ENCODE measurements at places on chromosomes 3 and 15.
A peak's percentile ranks its signal among the peaks of the same experiment; 100 is the strongest.

DNA sequence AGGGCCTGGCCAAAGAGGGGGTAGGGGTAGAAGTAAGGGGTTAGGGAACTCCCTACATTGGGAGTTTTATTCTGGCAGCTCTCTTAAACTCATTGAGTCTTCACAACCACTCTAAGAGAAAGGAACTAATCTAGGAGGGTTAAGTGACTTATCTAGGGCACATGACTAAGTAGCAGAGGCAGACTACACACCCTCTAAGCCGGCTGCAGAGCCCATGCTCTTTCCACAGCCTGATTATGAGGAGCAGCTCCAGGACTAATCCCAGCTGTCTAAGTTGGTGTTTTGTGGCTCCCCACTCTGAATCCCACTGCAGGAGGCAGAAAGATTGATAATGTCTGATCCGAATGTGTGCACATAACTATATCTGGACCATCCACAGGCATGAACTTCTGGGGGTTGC is 374.6 kb downstream of the EPHB1 start:
- no peak for DNase-seq

- DNase-seq = no peak
These were observed 8.8 kb downstream of the TBC1D23 start for GRCh38 chr3:100269410-100270214.

GRCh38 chr3:30112902-30113484 is 493.4 kb upstream of the TGFBR2 start:
- no peak for DNase-seq

- no peak for DNase-seq
These were observed 129.7 kb upstream of the WNT5A start for GRCh38 chr3:55616803-55617202.

DNA sequence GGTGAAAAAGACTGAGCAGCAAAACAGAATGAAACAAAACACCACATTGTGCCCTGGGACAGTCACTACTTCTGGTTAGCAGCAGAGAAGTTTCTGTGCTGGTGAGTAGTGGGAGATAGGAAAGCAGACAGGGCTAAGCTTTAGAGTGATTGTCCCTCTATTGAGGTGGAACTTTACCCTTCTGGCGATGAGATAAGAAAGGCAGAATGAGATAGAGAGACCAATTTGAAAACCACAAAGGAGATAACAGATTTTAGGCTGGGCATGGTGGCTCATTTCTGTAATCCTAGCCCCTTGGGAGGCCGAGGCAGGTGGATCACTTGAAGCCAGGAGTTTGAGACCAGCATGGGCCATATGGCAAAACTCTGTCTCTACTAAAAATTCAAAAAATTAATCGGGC is 208.5 kb downstream of the TBL1XR1 start:
- DNase-seq = no peak

DNA sequence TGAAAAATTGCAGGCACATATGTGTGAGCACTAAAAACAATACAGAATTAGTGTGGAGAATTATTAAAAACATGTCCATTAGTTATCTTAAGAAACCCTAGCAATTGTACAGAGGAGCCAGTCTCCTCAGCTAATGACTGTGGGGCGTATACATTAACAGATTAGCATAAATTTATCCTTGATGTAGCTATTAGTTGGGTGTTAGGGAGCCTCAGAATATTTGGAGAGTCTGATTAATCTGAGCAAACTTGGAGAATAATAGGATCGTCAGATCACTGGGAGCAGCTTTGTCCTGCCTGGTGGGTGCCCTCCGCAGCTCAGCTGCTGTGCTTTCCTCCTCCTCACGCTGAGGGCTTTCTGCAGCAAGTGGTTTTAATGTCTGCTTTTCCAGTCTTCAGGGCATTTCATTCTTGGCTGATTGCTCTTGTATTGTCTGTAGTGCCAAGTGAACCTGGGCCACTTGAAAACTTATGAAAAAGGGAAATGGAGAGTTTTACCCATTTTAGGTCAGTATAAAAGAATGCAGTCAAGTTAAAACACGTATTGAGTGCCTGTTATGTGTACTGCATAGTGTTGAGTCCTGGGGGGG is 417.4 kb upstream of the SEMA6D start:
- no peak for DNase-seq

DNA sequence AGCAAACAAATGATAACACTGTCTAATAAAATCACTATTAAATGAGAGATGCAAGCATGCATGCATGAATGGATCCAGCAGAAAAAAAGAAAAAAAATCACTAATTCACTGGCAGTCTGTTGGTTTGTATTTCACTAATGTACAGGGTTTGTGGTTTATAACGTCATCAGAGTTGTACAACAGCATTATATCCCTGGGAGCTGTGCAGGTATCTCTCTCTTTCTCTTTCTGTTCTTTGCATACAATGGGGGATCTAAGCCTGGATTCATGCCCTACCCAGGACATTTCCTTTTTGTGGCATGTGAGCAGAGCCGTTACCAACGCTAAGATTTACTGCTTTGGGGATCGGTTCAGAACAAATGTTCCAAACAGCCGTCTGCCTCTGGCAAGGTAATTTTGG is 229.5 kb downstream of the SOX2 start:
- DNase-seq = no peak

DNA sequence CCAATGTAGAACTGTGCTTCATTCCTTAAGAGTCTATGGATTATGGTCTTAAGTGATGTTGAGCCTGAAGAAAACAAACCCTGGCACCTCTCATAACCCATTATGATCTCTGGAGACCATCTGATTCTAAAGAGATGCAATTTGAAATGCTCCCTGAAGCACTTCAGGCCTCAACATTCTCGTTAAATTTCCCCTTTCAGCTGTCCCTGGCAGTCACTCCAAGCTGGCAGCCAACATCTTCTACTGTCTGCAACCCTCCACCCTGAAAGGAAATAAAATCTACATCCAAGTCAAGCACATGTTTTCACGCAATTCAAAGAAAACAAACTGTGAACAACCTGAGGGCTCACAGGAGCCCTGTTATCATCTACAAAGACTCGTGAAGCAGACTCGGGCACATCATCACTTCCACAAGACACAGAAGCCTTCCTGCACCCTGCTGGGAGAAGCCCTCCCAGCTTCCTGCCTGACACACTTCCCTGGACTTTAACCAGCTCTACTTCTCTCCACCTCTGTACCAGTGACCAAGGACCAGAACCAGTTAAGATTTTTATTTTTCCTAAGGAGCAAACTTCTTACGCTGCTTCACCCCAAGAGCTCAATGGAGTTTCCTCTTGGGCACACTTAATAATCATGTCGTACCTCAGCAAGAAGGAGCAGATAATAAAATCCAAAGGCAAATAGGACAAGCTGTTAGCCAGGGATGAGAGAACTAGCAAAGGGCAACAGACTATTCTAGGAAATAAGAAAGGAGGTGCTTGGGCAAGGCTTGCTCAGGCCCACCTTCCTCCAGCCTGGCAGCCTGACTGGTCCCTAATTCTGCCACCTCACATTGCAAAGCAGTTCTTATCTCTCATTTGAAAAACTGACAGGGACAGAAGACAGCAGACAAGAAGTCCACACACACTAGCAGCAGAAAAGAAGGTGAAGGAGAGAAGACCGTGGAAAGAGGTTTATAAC is 67.1 kb downstream of the MAGI1 start:
- no peak for DNase-seq

- no peak for DNase-seq
These were observed 1679.4 kb downstream of the OTOL1 start for GRCh38 chr3:163175970-163176369.

DNA sequence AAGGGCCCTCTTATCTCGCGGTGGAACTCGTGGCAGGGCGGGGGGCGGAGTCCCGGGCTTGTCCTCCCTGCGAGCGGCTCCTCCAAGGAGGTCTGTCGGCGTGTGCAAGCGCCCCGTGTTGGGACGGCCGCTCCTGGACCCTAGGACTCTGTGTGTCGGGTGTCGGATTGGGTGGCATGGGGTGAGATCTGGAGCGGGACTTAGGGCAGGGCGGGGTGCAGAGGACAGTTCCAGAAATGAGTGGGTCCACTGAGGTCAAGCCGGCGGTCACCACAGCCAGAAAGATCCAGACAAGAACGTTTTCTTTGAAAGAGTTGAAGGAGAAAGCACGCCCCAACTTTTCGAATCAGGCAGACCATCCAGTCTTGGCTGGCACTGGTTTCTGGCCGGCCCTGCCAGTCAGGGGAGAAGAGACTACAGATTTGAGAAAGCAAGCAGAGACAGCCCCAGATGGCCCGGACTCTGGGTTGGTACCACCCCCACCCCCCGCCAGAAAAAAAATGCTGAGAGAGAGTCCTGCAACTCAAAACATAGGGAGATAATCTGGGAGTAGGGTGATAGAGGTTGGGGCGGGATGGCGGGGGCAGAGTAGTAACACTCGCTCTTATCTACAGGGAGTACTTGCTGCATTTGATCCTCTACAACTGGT is 784 bp upstream of the CISH start:
- peak; percentile 11 for DNase-seq

DNA sequence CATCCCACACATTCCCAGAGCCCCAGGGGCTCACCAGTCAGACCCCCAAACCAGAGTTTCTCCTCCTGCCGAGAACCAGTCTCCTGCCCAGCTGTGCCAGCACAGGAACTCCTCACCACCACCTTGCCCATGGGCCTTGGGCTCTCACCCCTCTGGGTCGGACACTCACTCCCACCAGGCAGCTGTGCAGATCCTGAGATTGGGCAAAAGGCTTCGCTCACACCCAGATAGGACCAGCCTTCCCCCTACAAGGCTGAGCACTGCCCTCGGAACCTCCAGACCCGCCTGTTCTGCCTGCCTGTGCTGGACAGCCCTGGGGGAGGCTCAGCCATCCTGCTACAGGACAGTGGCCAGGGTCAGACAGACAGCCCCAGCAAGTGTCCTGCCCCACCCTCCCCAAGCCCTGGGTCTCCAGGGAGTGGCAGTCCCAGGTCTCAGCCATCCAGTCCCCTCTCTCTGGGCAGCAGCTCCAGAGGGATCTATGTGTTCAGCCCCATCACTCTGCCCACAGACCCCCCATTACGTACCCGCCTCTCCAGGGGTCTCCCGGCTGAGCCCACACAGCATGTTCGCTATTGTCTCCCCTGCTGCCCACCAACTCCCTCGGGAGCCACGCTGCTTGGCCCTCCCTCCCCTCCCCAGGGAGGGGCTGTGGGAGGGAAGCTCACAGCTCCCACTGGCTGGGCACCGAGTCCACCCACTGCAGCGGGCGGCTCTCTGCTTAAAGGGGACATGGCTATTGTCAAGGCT is at the start of gene GRIP2:
Gene GRIP2, minus strand, starts transcription at position 601 of the 750 bp plus-strand sequence. Its CDS starts 34 bp downstream, at position 567.
- DNase-seq = no peak

GRCh38 chr3:40851836-40852235 is 327.1 kb downstream of the ZNF621 start:
- no peak for DNase-seq

DNA sequence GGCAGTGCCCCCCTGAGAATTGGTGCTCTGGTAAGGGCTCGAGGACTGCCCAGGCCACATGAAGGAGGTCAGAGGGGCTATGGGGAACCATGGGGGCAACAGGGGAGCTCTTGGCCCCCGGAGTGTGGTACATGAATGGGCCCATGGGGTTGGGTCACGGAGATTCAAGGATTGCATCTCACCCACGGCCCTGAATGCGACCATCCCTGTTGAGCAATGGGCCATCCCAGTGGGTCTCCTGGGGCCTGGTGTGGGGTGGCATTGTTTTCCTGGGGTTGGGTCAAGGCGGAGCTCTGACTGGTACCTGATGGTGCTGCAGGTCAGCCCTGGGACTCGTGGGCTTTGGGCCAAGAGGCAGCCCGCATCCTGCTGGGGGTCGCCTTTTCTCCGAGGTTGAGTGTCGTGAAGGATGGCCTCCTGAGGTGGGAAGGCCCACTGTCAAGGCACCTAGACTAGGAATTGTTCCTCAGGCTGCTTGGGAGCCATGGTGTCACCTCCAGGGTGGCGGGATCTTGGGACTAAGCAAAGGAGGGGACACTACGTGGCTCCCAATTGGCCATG is 198.3 kb downstream of the UBE3A start:
- DNase-seq = no peak

DNA sequence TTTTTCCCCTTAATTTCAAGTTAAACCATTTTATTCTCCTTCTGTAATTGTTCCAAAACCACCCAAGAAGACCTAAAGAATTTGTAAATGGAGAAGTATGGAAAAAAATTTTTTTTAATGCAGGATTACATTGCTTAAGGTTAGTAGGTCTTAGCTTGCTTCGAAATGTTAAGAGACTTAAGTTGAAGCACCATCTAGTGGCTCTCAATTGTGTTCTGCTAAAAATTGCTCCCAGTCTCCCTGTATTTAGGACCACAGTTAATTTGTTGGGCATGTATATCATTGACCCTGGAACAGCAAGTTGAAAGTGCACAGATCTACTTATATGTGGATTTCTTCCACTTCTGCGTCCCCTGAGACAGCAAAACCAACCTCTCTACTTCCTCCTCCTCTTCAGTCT is 32.4 kb downstream of the CD200R1L start:
- no peak for DNase-seq

- no peak for DNase-seq
These were observed 8.5 kb downstream of the TGFBR2 start for GRCh38 chr3:30614943-30615342.

- DNase-seq = no peak
These were observed 135.1 kb downstream of the ZIC1 start for GRCh38 chr3:147544290-147544689.

- no peak for DNase-seq
These were observed 15.8 kb upstream of the SEC11A start for GRCh38 chr15:84731774-84732173.

GRCh38 chr15:75023181-75023871 is at the start of gene PPCDC:
Gene PPCDC (plus strand): TSS chr15:75023590. CDS start chr15:75028319, 4,729 bp downstream.
- DNase-seq = peak; percentile 86

GRCh38 chr3:37024820-37025405 is 31.6 kb downstream of the MLH1 start:
- no peak for DNase-seq

- DNase-seq = no peak
These were observed 21.2 kb upstream of the PRR23E start for GRCh38 chr3:127171721-127172120.

GRCh38 chr3:118970819-118971218 is 63.8 kb downstream of the IGSF11 start:
- no peak for DNase-seq

GRCh38 chr15:73872346-73872745 is 1.0 kb upstream of the TBC1D21 start:
- DNase-seq = no peak

- no peak for DNase-seq
These were observed 9.4 kb downstream of the BCL6 start for GRCh38 chr3:187735837-187736236.

- DNase-seq = no peak
These were observed 30.2 kb downstream of the ZBTB11 start for GRCh38 chr3:101646726-101647125.

- no peak for DNase-seq
These were observed 400.4 kb upstream of the TGFBR2 start for GRCh38 chr3:30206051-30206450.

Data from stimulated activated CD4-positive, alpha-beta T cell treated with anti-CD3 and anti-CD28 coated beads, Interleukin-15, amount 100 ng/mL, for 1 hour (primary cell).